ENCODE measurements at places on chromosomes 13 and 19.

DNA sequence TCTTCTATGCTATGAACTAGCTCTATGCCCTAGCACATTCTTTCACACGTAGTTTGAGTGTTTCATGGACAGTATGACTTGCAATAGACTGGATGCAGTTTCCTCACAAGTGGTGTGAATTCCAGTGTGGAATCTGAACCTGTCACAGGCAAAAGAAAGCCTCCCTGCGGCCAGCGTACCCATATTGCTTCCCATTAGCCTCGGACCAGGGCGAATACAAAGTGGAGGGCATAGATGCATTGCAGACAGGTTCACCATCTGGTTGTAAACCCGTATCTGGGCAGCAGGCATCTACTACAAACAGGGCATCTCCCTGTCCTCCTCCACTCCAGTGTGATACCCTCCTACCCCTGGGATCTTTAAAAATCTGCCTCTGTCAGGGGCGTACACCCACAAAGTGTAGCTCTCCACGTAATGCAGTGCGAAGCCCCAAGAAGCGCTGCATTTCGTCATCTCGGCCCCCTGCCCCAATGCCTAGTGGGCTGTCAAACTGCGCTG lies 1.4 kb upstream of the CIC start:
- no peak for DNase-seq

GRCh38 chr13:48346583-48346982 lies 43.0 kb downstream of the RB1 start:
- DNase-seq = no peak

DNA sequence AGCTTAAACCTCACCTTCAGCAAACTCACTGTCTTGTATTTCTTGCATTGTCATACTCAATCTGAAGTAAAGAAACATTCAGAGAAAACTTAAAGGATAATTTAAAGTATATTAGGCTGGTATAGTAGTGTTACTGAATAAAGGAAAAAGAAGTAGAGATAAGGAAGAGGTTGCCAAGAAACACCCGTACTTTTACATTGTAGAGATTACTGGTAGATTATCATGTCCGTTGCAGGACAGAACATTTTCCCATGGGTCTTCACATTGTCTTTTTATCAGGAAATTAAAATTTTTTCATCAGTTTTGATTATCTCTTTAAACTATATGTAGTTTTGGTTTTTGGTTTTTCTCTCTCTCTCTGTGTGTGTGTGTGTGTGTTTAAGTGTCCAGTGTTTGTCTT lies 19.9 kb upstream of the GPR183 start:
- DNase-seq = no peak

DNA sequence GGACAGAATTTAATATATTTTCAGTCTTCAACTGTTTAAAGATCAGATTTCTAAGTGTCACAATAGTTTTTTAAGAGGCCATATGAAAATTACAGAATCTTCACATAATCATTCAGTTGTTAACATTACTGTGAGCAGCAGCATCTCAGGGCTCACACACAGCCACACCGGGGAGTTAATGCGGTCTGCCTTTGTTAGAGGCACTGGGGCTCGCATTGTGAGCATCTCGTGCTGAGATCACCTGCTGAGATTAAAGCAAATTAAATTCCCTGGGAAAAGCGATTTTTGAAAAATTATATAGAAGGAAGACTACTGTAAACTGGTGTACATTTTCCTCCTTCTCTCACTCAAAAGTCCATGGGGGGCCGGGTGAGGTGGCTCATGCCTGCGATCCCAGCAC lies 16.6 kb downstream of the GPR12 start:
- DNase-seq = no peak

- DNase-seq = no peak
These were observed 180.5 kb downstream of the ZNF737 start for GRCh38 chr19:20385061-20385460.

- no peak for DNase-seq
These were observed 97.6 kb upstream of the DACH1 start for GRCh38 chr13:71964491-71965100.

DNA sequence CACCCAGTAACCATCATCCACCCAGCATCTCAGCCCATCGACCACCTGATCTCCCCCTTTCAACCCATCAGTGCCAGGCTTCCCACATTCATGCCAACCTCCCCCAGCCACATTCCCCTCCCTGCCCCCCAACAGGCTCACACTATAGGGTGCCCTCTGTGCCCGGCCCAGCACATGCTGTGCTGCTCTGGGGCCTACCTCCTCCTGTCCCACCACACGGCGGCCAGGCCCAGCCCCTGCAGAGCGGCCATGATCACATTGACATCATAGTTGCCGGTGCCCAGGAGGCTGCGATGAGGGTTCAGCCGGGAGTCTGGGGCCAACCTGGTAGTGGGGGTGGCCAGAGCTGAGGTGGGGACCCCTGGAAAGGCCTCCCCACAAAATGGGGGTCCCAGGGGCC lies 3.6 kb downstream of the JOSD2 start:
- DNase-seq = no peak

- DNase-seq = no peak
These were observed 68.8 kb downstream of the DOCK9 start for GRCh38 chr13:98909016-98909415.

DNA sequence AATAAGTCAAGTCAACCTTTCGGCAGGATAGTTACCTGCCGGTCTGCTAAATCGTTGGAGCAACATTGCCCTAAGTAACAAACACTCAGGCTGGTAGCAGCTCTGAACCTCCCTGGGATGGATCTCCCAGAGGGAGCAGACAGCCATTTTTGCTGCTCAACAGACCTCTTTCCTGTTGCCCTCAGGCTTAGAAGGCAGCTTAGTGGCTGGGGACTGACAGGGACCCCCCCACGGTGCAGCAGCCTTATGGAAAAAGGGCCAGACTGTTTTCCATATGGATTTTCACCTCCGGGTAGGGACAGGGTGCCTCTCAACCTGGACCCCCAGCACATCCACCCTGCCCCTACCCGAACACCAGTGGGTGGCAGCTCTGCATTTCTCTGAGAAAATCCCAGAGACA lies 49.7 kb downstream of the UBL3 start:
- no peak for DNase-seq

DNA sequence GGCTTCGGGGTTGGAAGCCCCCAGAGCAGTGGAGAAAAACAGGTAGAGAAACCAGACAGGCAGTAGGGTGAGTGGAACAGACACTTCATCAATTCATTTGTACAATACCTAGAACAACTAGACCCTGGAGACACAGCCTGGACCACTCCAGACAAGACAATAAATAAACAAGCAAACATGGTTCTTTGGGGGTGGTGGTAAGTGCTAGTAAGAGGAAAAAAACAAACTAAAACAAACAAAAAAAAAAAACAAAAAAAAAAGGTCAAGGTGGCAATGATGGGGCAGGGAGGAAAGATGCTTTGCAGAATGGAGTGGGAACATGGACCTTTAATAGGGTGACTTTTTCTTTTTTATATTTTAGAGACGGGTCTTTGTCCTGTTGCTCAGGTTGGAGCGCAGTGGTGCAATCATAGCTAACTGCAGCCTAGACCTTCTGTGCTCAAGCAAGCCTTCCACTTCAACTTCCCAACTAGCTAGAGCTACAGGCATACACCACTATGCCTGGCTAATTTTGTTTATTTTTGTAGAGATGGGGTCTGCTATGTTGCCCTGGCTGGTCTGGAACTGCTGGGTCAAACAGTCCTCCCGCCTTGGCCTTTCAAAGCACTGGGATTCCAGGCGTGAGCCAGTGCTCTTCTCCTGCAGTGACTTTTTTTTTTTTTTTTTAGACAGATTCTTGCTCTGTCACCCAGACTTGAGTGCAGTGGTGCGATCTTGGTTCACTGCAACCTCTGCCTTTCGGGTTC lies 3.1 kb downstream of the JUNB start:
- no peak for DNase-seq

GRCh38 chr13:35841060-35841521 lies 290.1 kb downstream of the DCLK1 start:
- no peak for DNase-seq

- DNase-seq = no peak
These were observed 6.2 kb upstream of the PTBP1 start for GRCh38 chr19:791007-791566.

DNA sequence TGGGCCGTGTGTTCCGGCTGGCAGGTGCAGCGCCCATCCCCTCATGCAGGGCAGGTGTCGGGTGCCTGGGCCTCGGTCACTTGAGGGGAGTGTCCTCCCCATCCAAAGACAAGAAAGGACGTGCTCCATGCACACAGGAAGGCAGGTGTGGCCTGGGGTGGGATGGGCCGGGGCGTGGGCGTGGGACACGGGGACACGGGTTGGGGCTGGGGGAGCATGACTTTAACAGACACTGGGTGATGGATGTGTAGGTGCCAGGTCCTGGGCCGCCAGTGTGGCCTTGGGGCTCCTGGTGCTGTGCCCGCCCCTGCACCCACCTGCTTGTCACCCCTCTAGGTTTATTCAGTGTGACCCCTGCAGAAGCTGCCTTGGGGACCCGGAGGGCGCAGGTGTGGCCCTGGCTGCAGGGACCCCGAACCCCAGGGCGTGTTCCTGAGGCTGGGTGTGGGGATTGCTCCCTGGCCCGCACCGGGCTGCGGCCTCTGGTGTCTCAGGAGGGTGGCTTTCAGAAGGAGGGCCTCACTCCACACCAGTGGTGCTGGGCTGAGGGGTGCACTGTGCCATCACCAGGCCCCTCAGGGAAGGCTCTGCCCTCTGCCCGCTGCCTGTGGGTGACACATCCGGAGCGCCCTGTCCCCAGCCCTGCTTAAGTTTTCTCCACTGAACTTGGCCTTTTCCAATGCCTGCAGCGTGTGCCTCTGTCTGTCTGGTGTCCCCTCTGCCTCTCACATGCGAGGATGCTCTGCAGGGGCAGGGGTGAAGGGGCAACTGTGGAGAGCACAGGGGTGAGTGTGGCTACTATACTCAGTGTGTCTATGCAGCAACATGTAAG lies 5.2 kb downstream of the TMEM255B start:
- no peak for DNase-seq
